ENCODE measurements at places on chromosomes 2 and 18. TPM values are rescaled to one million over a fixed set of nuclear protein-coding genes. Genes with fewer than 3 reads are reported as not detected.

Gene PHLPP1
- polyA plus RNA-seq = 31.5 TPM

Gene KCNJ3
- 0.30 TPM for polyA plus RNA-seq

Gene PSMA8
- polyA plus RNA-seq = 36.1 TPM

Gene CCDC85A
- polyA plus RNA-seq = 0.61 TPM

Gene DYNAP
- not detected for polyA plus RNA-seq

Gene AGXT
- polyA plus RNA-seq = 0.51 TPM

Gene FTCDNL1
- 1.5 TPM for polyA plus RNA-seq

Gene POTEC
- polyA plus RNA-seq = 10.8 TPM

Gene KIAA2012
- 1.6 TPM for polyA plus RNA-seq

Gene ZNF396
- polyA plus RNA-seq = 9.3 TPM

Gene IL1R1
- polyA plus RNA-seq = 49.6 TPM

Gene RAB6D
- polyA plus RNA-seq = 1.3 TPM

Gene NAGK
- 153 TPM for polyA plus RNA-seq

Gene LOXL3
- polyA plus RNA-seq = 10.5 TPM

Gene ACTG2
- polyA plus RNA-seq = 93.4 TPM

Gene ANKRD53
- 52.2 TPM for polyA plus RNA-seq

Gene ASPRV1
- polyA plus RNA-seq = 3.5 TPM

Gene CRYGC
- polyA plus RNA-seq = 2.7 TPM

Gene STK25
- 200 TPM for polyA plus RNA-seq

Gene MLPH
- 5.5 TPM for polyA plus RNA-seq

Gene SAP130
- 129 TPM for polyA plus RNA-seq

Gene ST6GAL2
- polyA plus RNA-seq = 14.3 TPM

Gene KCNS3
- 12.1 TPM for polyA plus RNA-seq

Gene MATN3
- 2.7 TPM for polyA plus RNA-seq

Gene SERPINB13
- polyA plus RNA-seq = not detected

Gene ZNF514
- polyA plus RNA-seq = 21.9 TPM

Gene FBXO41
- polyA plus RNA-seq = 4.9 TPM

Gene THOC1
- 41.6 TPM for polyA plus RNA-seq

Gene CETN1
- 289 TPM for polyA plus RNA-seq

Gene CYP27C1
- 0.47 TPM for polyA plus RNA-seq

Gene SMC6
- 21.7 TPM for polyA plus RNA-seq

Gene RRM2
- polyA plus RNA-seq = 14.9 TPM

Gene ATAD2B
- polyA plus RNA-seq = 11.7 TPM

Gene IL1B
- polyA plus RNA-seq = 1.8 TPM

Gene SERPINB3
- polyA plus RNA-seq = 2.4 TPM

Gene CABYR
- 554 TPM for polyA plus RNA-seq

Gene TNFAIP6
- 26.1 TPM for polyA plus RNA-seq

Gene NR4A2
- polyA plus RNA-seq = 9.5 TPM

Gene GAL3ST2
- polyA plus RNA-seq = 0.54 TPM

Gene ARHGAP28
- 161 TPM for polyA plus RNA-seq

Gene MYOM1
- polyA plus RNA-seq = 16.9 TPM

Gene PNO1
- 15.4 TPM for polyA plus RNA-seq

Gene EVX2
- polyA plus RNA-seq = 2.3 TPM

Gene METAP1D
- polyA plus RNA-seq = 4.5 TPM

Gene FBLN7
- 3.1 TPM for polyA plus RNA-seq

Gene ADGRF3
- polyA plus RNA-seq = 1.6 TPM

Gene PHOSPHO2
- 36.5 TPM for polyA plus RNA-seq

Gene SLC9A4
- 0.34 TPM for polyA plus RNA-seq

Gene ABCG5
- 0.16 TPM for polyA plus RNA-seq

Gene OBSL1
- 312 TPM for polyA plus RNA-seq

Gene DSC3
- polyA plus RNA-seq = 2.0 TPM

Gene HTR2B
- 0.71 TPM for polyA plus RNA-seq

Gene ALK
- 3.8 TPM for polyA plus RNA-seq

Gene C18orf54
- polyA plus RNA-seq = 18.2 TPM

Gene GALNT13
- 0.92 TPM for polyA plus RNA-seq

Gene ABCG8
- polyA plus RNA-seq = not detected

Gene SPATA3
- 211 TPM for polyA plus RNA-seq
